ENCODE measurements at places on chromosomes 1 and 21.

- DNase-seq = no peak
Observed at GRCh38 chr21:36200081-36200561, 43.5 kb downstream of the DOP1B start.

DNA sequence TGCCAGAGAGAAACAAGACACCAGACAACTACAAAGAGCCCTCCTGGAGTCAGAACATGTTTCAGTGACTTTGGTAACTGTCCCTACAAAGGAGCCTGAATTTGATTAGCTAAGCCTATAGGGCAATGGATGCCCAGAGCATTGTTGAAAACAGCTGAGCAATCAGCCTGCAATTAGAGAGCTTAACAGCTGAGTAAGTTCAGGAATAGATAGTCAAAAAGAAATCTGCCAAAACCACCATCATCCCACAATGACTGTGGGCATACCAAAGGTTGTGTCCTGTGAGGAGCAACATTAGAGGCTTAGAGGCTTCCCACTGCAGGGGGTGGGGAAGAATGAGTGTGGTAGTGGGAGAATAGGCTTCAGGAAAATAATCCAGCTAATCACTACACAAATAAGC is 32.1 kb downstream of the SH3BP5L start:
- no peak for DNase-seq

DNA sequence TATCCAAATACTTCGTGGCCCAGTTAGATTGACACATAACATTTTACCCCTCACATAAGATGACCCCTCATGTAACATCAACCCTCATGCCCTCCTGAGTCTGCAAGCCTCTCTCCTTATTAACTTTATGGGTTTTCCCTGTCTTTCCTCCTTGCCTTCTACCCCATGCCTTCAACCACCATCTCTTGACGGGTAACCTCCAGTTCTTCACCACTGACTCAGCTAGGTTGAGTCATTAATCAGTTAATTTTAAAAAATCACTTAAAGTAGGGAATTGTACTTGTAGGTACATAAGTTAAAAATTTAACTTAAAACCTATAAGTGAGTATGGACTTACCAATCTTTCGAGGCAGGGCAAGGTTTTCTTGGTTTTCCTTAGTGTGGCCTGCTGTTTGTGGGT is 330.7 kb downstream of the CAMTA1 start:
- DNase-seq = no peak

DNA sequence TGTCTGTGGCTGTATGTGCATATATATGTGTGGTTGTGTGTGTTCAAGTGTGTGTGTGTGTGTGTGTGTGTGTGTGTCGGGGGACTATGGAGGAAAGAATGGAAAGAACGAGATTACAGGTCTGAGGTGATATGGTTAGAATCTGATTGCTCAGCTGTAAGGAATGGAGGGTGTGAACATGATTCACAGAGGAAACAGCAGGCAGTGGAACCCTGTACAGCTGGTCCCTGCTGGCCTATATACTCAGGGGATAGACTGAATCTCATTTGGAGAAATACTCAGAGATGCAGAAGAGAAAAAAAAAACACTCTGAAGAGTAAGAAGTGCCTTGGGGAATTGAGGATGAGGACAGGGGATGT is 180.1 kb upstream of the ESRRG start:
- no peak for DNase-seq

DNA sequence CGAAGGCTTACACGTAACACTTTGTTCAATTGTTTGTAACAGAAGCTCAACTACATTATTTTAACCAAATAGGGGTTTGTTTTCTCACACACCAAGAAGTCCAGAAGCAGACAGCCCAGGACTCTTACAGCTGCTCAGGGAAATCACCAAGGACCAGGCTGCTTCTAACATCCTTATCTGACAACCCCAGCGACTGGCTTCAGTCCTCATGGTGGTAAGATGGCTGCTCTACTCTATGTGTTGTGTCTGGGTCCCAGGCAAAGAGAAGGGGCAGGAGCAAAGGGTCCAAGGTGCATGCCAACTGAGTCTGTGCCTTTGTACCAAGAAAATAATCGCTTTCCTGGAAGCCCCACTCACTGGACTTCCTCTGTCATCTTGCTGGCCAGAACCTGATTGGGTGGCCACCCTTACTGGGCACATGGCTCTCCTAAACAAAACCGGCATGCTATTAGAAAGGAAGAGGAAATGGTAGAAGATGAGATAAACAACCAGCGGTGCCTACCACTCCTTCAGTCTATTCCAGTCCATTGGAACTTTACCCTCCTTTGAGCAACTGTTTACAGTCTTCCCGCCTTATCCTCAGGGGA is 34.1 kb upstream of the LRRC8D start:
- no peak for DNase-seq

DNA sequence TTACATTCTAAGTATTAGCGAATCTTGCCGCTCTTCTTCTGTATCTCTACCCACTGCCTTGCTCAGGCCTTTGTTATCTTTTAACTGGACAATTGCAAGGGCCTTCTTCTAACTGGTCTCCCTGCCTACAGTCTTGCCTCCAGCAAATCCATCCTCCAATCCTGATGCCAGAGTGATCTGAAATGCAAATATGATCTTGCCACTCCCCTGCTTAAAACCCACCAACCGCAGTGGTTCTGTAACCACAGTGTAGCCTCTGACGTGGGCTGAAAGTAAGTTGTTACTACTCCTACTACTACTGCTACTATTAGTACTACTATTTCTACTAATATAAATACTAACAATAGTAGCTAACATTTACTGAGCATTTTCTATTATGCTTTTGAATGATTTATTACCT is 12.4 kb downstream of the MOV10 start:
- no peak for DNase-seq

DNA sequence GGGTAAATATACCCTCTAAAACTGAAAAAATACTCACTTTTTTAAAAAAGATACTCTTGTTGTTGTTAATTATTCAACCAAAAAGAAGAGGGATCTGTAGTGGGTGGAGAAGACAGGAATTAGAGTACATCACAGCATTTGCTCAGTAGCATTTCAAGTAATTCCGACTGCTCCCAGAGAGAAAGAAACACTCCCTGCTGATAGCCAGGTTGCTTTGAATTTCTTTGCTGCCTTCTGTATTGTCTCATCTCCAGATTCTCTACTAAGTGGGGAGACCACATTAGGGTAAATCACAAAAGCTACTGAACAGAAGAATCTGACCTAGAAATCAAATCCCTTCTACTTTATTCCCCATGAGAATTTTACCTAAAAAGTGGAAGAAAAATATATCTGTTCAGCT is 661.1 kb downstream of the BRINP3 start:
- DNase-seq = no peak

DNA sequence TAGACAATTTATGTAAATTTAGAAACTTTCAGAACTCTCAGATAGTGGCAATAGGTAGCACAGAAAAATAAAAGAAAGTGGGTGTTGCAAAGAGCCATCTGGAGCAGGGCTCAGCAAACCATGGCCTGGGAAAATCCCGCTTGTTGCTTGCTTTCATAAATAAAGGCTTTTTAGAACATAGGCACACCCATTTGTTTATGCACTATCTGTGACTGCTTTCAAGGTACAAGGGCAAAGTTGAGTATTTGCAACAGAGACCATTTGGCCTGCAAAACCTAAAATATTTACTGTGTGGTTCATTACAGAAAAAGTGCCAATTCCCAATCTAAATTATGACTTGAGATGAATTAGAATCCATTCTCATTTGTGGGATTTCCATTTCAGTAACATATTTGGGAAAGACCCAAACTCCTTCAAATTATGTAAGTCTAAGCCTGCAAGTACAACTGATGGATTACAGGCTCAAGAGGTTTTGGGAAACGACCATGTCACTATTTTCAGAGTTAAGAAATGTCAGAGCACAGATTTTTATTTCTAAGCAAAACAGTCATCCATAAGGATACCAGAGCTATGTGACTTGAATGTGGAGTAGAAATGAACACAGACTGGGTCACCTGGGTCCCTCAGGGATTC is 43.5 kb upstream of the DPT start:
- no peak for DNase-seq

- DNase-seq = no peak
Observed at GRCh38 chr1:204171751-204172178, 5.6 kb upstream of the REN start.

GRCh38 chr21:14685568-14685967 is 139.5 kb upstream of the SAMSN1 start:
- DNase-seq = no peak

DNA sequence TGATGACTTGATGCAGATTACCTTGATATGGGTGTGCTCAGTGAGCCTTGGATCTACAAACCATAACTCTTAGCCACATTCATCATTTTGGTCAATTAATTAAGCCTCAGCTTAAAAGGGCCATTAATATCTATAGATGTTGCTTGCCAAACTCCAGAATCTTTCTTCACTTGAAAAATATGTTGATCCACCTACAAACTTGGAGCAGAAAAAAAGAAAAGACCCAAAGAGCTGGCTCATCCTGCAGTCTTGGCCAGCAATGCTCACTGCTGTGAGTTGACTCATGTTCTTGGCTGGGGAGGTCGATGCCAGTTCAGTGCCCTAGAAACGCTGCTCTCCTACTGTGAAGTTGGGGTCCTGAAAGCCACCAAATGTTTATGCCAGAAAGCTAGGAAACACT is 75.4 kb downstream of the DPT start:
- no peak for DNase-seq

DNA sequence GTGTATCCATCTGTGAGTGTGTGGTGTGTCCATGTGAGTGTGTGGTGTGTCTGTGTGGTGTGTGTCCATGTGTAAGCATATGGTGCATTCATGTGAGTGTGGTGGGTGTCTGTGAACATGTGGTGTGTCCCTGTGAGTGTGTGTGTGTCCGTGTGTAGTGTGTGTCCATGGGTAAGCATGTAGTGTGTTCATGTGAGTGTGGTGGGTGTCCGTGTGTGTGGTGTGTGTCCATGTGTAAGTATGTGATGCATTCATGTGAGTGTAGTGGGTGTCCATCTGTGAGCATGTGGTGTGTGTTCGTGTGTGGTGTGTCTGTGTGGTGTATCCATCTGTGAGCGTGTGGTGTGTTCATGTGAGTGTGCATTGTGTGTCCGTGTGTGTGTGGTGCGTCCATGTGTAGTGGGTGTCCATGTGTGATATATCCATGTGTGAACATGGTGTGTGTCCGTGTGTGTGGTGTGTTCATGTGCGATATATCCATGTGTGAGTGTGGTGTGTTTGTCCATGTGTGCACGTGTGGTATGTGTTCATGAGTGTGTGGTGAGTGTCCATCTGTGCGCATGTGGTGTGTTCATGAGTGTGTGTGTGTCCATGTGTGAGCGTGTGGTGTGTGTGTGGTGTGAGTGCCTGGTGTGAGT is 12.3 kb downstream of the SLC19A1 start:
- no peak for DNase-seq

- peak; percentile 20 for DNase-seq
Observed at GRCh38 chr21:15138490-15138889, 73.7 kb upstream of the NRIP1 start.

- no peak for DNase-seq
Observed at GRCh38 chr1:216535059-216535458, 111.8 kb upstream of the USH2A start.

DNA sequence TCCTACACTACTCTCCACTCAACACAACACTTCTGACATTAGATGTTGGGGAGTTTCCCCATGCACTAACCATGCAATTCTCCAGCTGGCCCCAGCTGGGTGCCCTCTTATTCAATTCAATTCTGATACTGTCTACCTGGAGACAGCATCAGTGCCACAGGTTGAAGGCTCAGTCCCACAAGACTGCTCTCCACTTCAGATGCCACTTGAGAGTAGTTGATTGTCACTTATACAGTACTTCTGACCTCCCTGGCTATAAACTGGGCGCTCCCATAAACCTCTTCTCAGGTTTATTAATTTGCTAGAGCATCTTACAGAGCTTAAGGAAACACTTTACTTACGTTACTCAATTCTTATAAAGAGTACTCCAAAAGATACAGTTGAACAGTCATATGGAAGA is 442.3 kb downstream of the LRRIQ3 start:
- DNase-seq = no peak

DNA sequence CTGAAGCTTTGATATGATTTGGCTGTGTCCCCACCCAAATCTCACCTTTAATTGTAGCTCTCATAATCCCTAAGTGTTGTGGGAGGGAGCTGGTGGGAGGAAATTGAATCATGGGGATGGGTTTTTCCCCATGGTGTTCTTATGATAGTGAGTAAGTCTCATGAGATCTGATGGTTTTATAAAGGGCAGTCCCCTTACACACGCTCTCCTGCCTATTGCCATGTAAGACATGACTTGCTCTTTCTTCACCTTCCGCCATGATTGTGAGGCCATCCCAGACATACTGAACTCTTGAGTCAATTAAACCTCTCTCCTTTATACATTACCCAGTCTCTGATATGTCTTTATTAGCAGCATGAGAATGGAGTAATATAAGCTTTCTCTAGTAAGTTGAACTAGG is 261.9 kb downstream of the HLX start:
- DNase-seq = no peak

DNA sequence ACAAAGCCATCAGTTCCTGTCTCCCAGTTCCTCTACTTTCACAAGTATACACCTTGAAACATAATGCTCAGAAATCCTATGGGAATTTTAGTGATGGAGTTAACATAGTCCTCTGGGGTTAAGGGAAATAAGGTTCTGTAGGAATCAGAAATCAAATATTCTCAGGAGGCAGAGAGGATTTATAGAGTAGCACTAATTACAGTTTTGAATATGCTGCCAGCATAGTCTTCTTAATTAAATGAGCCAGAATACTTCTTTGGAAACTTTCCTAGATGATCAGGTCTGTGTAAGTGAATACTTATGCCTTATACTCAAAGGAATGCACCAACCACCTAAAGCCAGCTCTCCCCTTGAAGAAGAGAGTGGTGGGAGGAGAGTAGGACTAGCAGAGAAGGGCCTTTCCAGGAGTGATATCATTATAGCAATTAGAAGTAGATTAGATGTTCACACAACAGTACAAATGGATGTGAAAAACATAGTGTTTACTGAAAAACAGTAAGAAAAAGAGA is 31.4 kb upstream of the DIRAS3 start:
- no peak for DNase-seq

DNA sequence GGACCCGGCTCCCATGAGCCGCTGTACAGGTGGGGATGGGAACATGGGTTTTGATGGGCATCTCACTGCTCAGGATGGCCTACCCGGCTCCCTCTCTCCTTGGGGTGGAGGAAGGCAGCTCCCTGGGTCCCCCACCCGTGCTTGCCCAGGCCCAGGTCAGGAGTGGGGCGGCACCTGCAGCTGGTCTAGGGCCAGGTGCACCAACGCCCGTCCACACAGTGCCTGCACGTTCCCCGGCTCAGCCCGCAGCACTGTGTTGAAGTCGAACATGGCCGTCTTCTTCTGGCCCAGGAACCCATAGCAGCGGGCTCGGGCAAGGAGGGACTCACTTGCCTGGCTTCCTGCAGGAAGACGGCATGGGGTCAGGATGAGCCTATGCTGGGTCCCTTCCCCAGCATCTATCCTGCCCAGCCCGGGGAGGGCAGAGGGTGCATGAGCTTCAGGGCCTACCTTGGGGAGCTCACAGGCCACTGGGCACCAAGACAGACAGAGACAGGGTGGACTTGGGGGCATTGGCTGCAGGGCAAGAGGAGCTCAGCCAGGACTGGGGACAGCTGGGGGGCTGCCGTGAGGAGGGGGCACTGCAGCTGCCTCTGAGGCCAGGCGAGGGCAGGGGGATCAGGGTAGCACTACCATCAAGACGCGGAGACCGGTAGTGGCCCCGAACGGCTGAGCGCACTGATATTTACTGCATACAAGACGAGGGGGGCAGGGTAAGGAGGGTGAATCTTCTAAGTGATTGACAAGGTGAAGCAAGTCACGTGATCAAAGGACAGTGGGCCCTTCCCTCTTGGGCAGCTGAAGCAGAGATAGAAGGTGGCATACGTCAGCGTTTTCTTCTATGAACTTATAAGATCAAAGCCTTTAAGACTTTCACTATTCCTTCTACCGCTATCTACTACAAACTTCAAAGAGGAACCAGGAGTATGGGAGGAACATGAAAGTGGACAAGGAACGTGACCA is 17.8 kb downstream of the TTC34 start:
- no peak for DNase-seq
